NCI-H1930 (cell line): ENCODE measurements at places on chromosomes 3 and 15.

- peak; percentile 26 for DNase-seq
Observed at GRCh38 chr3:86990734-86991481, at the start of gene VGLL3. Gene VGLL3 (minus strand): TSS chr3:86991149. CDS start chr3:86990743, 406 bp downstream.

- DNase-seq: no peak
Observed at GRCh38 chr3:178393146-178393545, 143.1 kb upstream of the KCNMB2 start.

GRCh38 chr3:37628711-37629301 lies 232.9 kb upstream of the CTDSPL start:
- DNase-seq: no peak

DNA sequence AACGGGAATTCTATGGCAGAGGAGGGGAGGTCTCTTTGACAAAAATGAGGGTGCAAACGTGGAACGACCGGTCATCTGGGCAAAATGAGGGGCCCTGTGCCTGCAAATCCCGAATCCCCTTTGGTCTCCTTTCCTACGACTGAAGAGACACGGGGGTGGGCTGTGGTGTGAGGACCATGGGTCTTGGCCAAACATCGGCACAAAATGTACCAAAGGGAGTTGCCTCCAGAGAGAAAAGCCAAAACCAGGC lies 498 bp downstream of the ZNF280D start:
- DNase-seq: no peak

DNA sequence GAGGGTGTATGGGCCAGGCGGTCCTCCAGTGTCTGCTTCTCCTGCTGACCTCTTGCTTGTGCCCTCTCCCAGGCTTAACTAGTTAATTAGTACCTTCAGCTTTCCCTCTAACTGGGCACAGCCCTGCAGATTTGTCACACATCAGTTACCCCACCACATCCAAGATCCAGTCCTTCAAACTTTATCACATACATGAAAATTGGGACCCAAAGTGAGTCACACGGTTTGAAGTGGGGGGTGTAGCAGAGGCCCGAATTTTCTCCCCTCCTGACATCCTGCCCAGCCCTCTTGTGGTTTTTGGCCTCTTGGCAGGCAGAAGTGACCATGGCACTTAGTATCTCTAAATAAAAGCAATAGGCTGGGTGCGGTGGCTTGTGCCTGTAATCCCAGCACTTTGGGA lies 3.9 kb downstream of the MAPKAPK3 start:
- no peak for DNase-seq

DNA sequence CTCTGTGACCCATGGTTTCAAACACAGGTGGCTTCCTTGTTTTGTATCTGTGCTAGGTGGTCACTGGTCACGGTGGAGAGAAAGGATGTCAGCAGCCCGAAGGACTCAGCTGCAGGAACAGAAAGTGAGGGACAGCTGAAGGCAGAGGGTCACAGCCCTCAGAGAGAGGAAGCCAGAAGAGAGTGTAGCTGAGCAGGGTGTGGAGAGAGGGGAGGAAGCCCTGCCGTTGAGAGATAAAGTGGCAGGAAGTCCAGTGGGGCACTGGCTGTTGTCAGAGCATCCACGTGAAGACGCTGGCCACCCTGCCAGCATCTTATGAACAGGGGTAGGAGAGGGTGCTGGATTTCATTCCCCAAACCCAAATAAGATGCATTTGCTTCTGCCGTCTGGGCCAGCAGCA lies 36.9 kb downstream of the LIMD1 start:
- no peak for DNase-seq

GRCh38 chr3:195286115-195286872 lies 15.3 kb upstream of the XXYLT1 start:
- no peak for DNase-seq

DNA sequence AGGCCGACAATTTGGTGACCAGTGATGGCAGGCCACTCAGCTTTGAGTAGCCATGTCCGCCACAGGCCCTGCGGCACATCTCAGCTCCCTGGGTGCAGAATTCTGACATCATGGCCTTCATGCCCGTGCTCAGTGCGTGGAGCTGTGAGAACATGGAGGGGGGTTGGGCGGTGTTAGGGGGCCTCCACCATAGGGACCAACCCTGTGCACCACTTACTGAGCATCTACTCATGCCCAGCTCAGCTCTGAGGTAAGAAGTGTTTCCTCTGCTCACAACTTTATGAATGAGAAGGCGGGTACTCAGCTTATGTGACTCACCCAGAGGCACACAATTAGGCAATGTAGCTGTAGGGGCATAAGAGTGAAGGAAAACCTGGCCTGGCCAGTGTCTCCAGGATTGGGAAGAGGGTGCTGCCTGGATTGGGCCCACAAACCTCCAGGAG lies 10.5 kb downstream of the ACOX2 start:
- no peak for DNase-seq

- no peak for DNase-seq
Observed at GRCh38 chr3:49701388-49702077, 12.2 kb downstream of the RNF123 start.

- DNase-seq: no peak
Observed at GRCh38 chr3:130828948-130829947, 64.6 kb upstream of the ATP2C1 start.

DNA sequence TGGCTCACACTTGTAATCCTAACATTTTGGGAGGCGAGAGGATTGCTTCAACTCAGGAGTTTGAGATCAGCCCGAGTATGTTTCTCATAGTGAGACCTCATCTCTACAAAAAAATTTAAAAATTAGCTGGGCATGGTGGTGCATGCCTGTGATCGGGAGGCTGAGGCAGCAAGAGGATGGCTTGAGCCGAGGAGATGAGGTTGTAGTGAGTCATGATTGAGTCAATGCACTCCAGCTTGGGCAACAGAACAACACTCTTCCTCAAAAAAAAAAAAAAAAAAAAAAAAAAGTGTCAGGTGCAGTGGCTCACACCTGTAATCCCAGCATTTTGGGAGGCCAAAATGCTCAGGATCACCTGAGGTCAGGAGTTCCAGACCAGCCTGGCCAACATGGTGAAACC lies 2.4 kb downstream of the RPL39L start:
- DNase-seq: no peak

- no peak for DNase-seq
Observed at GRCh38 chr3:51343918-51344687, 41.0 kb upstream of the MANF start.

DNA sequence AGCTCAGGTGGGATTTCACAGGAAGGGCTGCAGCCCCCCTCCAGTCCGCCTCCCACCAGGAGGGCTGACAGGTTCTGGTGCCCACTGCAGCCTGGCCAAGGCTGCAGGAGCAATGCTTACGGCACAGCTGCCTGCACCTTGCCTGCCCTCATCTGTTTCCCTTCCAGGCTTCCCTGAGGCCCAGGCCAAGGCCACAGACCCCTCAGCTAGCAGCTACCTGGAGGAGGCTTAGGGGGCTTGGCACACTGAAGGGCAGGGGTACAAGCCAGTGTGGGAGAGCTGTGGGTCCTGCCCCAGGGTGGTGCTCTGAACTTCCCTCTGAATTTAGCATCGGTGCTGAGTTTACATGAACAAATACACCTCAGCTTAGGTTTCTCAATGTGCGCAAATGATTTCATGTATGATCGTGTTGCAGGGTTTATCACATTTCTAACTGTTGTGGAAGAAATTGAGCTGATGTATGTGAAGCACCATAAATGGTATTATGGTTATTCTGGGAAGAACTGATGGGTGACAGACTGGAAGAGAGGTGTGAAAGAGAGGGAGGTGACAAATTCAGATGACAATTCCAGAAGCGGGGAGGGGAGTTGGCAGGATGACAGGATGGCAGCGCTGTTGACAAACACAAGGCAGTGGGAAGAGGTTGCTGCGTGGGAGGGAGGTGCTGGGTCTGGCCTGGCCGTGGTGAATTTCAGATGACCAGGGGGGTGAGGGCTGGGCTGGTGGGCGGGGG lies 6.1 kb downstream of the RHCG start:
- no peak for DNase-seq

DNA sequence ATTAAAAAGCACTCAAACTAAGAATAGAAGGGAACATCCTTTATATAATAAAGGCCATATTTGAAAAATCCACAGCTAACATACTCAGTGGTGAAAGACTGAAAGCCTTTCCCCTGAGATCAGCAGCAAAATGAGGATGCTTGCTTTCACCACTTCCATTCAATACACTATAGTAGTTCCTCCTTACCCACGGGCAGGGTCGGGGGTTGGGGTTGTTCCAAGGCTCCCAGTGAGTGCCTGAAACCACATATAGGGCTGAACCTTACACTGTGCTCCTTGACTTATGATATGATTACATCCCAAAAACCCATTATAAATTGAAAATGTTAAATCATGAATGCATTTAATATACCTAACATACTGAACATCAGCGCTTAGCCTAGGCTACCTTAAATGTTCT lies 37.7 kb downstream of the ALDH1L1 start:
- no peak for DNase-seq

DNA sequence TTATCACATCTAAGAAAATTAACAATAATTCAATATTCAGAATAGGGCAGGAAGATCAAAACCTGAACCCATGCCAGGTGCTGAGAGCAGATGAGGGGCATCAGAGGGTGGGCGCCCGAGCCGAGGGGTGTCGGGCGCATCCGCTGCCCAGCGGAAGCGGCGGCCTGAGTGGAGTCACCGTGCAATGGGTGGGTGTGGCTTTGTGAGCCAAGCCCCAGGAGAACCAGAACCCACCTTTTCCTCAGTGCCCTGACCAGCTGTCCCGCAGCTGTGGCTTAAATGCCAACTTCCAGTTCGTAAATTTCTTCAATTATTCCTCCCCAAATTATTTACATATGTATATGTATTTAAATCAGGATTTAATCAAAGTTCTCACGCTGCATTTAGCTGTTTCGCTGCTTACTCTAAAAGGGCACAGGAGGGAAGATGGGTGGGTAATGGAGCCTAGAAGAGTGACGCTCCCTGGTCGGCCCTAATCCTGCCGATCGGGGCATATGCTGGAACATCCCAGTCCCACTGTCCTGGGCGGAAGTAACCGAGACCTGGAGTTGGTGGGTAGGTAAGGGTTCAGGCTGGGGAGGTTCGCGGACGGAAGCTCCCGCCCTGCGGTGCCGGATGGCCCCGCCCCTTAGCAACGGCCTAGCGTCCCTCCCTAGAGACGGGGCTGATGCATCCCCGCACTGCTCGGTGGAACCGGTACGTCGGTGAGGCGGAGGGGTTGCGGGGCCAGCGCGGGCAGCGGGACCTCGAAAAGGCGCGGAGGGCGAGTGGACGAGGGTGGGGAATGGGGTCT lies 1.3 kb downstream of the DNAH1 start:
- peak; percentile 75 for DNase-seq

DNA sequence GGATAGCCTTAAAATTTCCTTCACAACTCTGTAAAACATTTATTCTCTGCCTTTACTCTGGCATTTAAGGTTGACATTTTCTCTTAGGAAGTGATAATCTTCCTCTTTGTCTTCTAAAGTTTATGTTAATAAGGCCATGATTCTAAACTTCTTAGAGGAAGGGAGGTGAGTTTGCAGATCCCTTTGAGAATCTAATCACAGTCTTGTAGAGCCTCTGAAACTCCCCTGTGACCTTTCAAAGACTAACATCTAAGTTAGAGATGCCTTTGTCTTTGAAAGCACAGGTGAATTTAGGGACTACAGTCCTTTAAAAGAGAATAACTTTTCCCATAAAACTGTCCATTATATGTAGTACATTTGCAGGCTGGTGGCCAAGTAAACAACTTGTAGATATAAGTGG lies 115.1 kb downstream of the PLCL2 start:
- no peak for DNase-seq
